Stimulated activated CD4-positive, alpha-beta T cell treated with anti-CD3 and anti-CD28 coated beads, TNF-alpha, amount 100 ng/mL, for 24 hours (primary cell): ENCODE measurements at places on chromosomes 1 and 21.

DNA sequence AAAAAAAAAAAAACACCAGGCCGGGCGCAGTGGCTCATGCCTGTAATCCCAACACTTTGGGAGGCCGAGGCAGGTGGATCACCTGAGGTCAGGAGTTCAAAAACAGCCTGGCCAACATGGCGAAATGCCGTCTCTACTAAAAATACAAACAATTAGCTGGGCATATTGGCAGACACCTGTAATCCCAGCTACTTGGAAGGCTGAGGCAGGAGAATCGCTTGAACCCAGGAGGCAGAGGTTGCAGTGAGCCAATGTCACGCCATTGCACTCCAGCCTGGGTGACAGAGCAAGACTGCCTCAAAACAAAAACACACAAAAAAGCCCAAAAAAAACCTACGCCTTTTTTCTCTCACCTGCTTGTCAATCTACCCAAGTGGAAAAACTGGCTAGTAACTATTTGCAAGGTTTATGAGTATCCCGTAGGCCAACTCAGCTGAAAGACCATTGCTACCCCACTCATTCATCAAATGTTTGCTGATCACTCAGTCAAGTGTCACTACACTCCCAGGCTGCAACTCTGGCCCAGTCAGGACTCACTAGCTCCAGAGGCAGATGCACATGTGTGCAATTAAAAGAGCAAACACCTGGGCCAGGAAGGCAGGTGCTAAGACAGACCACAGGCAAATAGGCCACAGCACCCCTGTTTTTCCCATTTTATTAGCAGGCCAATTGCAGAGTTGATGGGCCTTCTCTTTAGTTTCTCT, 2.0 kb downstream of the CSRP1 start:
- DNase-seq: no peak

- no peak for DNase-seq
Observed at GRCh38 chr1:17915511-17916197, 160.5 kb downstream of the ACTL8 start.

GRCh38 chr21:31264574-31264973, 79.5 kb downstream of the TIAM1 start:
- no peak for DNase-seq

GRCh38 chr1:8464377-8464776, 146.5 kb downstream of the SLC45A1 start:
- DNase-seq: no peak

DNA sequence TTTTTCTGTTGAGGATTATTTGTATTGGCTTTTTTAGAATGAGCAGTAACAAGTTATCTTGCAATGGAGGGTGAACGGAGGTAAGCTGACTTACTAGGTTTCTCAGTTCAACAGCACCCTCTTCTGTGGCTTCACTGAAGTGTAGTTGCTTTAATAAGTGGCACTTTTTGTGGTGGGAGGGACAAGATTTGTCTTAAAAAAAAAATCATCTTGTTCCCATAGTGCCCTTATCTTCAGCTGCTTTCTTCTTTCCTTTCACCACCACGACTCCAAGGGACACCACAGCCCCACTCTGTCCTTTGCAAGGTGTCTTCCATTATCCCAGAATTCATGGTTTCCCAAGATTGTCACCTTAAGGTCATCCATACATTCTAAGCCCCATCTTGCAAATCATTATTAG, 92.9 kb downstream of the PIGK start:
- DNase-seq: no peak
